ENCODE measurements at places on chromosomes 2 and 18.

- H3K36me3 ChIP-seq = peaks cover 14% of the 10 kb centered on the region
- H3K27me3 ChIP-seq = no peaks in the 10 kb centered on the region
- no peak overlapping the region for H3K4me3 ChIP-seq
- no peak for DNase-seq
- H3K27ac ChIP-seq = no peak overlapping the region
- no peaks in the 10 kb centered on the region for H3K4me1 ChIP-seq
Observed at GRCh38 chr18:76444446-76445105, 50.5 kb downstream of the ZNF516 start.

GRCh38 chr2:219399716-219400478 is 12.2 kb upstream of the DNPEP start:
- no peak overlapping the region for H3K4me3 ChIP-seq
- H3K27ac ChIP-seq = no peak overlapping the region
- no peak for DNase-seq
- peaks cover 19% of the 10 kb centered on the region for H3K4me1 ChIP-seq
- H3K36me3 ChIP-seq = no peaks in the 10 kb centered on the region

DNA sequence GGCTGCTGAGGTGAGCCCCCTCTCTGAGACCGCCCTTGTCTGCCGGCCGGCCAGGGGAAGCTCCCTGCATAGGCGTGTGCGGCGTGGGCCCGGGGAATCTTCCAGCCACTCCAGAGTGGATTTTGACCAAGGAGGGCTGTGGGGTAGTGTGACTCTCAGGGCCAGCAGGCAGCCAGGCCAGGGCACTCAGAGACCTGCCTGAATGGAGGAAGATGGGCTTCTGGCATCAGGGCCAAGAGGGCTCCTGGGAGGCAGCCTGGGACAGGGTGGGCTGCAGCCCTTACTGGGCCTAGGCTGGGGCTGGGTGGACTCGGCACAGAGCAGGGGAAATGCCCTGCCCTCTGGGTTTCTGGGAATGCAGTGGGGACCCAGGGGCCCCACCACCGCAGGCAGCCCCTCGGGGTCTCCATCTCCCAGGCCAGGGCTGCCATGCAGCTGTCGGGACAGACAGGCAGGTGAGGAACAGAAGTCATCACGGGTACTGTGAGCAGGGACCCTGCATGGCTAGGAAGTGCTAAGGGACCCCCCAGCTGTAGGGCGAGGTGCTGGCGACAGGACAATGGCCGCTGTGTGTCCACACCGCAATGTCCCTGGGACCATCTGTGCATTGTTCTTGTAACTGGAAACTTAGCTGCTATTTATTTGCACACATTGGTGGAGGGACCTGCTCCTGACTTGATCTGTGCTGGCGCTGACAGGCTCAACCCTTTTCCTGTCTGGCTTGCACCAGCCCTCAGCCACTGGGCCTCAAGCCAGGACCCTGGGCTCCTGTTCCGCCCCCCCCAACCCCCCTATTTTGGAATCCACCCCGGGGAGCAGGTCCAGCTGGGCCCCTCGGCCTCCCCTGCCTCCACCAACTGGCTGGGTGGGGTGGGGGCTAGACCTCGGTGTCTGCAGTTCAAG is 4.1 kb downstream of the PDCD1 start:
- H3K36me3 ChIP-seq = no peaks in the 10 kb centered on the region
- no peak overlapping the region for H3K27ac ChIP-seq
- no peak overlapping the region for H3K4me3 ChIP-seq
- H3K27me3 ChIP-seq = no peaks in the 10 kb centered on the region
- H3K4me1 ChIP-seq = no peaks in the 10 kb centered on the region
- DNase-seq = no peak

DNA sequence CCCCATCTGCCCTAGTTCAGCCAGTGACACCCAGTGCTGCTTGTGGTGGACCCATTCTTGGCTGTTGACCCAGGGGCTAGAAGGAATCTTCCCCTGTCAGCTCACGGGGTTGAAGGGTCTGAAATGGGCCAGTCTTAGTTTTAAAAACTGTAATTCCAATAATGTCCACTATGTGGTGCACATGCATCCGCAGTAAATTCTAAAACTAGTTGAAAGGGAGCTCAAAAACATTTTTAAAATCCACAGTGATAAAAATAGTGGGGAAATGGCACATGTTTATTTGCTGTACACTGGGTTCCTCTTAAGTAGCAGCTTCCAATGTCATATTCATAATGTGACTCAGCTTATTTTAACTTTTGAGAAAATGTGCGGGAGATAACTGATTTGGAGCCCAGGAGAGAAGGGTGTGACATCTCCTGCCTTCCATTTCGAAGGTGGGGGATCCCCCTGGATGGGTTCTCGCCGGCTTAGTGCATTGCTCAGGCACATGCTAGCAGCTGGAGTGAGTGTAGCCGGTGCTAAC is 32.8 kb downstream of the GRHL1 start:
- H3K27ac ChIP-seq = no peak overlapping the region
- no peaks in the 10 kb centered on the region for H3K4me1 ChIP-seq
- H3K4me3 ChIP-seq = no peak overlapping the region
- H3K27me3 ChIP-seq = no peaks in the 10 kb centered on the region

- H3K27ac ChIP-seq = no peak overlapping the region
- H3K27me3 ChIP-seq = no peaks in the 10 kb centered on the region
- H3K4me1 ChIP-seq = peaks cover 10% of the 10 kb centered on the region
- DNase-seq = no peak
- H3K4me3 ChIP-seq = no peak overlapping the region
Observed at GRCh38 chr2:38432820-38433606, 55.9 kb upstream of the ATL2 start.

DNA sequence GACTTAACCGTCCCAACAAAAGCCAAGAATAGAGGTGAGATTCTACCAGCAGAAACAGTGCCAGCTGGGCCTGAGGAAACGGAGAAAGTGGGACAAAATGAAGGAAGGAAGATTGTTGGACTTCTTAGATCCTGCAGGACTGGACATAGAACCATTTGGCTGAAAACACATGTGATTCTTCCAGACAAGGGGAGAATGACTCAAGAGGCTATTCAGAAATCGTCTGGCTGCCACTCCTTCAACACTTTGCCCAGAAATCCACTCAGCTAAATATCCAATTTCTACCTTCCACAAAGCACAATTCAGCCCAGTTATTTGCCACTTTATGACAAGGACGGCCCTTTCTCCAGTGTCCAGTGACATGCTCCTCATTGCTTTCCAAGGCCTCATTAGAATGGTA is 61.6 kb downstream of the SNORC start:
- DNase-seq = no peak
- H3K27ac ChIP-seq = no peak overlapping the region
- no peak overlapping the region for H3K4me3 ChIP-seq
- H3K27me3 ChIP-seq = peaks cover 20% of the 10 kb centered on the region

DNA sequence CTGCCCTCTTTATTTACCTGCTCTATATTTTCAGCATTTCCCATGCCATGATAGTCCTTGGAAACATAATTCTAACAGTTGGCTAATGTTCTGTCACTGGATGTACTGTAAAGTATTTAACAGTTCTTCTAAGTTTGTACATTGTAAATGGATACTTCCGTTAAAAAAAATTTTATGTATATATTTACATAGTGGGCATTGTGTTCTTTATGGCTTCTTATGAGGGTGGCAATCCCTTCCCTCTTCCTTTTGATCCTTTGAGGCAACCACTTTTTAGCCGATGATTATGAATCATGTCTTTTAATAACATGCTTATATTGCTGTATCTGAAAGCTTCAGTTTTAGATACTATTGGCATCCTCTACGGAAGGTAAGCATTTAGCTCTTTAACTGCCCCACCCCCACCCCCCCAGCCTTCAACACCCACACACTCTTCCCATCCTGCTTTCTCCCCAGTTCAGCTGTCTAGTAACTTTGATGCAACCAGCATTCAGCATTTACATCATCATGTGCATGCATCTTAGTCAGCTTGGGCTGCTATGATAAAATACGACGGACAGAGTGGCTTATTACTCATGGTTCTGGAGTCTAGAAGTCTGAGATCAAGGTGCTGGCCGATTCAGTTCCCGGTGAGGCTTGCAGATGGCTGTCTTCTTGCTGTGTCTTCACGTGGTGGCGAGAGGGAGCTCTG is 21.0 kb upstream of the EDAR start:
- no peak for DNase-seq
- H3K36me3 ChIP-seq = no peaks in the 10 kb centered on the region
- no peaks in the 10 kb centered on the region for H3K4me1 ChIP-seq
- no peaks in the 10 kb centered on the region for H3K27me3 ChIP-seq
- H3K4me3 ChIP-seq = no peak overlapping the region

DNA sequence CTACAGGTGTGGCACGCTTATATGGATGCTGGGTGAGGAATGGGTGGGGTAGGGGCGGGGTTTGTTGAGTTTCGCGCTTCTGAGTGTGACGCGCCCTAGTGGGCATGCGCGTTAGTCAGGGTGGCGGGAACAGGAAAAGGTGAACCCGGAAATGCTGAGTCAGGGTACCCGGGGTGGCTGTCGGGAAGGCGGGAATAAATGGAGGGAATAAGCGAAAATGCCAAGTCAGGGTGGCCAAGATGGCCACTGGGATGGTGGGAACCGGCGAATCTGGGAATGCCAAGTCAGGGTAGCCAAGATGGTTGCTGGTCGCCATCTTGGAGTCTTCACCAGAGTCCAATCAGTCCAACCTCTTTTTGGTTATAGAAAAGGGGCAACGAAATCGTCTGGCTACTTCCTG is 585.0 kb downstream of the SUCLG1 start:
- H3K27me3 ChIP-seq = no peaks in the 10 kb centered on the region
- DNase-seq = no peak
- H3K4me1 ChIP-seq = no peaks in the 10 kb centered on the region
- H3K36me3 ChIP-seq = no peaks in the 10 kb centered on the region
- no peak overlapping the region for H3K27ac ChIP-seq
- no peak overlapping the region for H3K4me3 ChIP-seq

- no peak overlapping the region for H3K4me3 ChIP-seq
- DNase-seq = no peak
- H3K4me1 ChIP-seq = peaks cover 15% of the 10 kb centered on the region
- H3K36me3 ChIP-seq = no peaks in the 10 kb centered on the region
Observed at GRCh38 chr2:15810477-15811150, 129.7 kb upstream of the MYCN start.
